ENCODE measurements at places on chromosomes 2 and 18.

- no peak for DNase-seq
These were observed 50.8 kb downstream of the WIPF1 start for GRCh38 chr2:174546519-174547506.

DNA sequence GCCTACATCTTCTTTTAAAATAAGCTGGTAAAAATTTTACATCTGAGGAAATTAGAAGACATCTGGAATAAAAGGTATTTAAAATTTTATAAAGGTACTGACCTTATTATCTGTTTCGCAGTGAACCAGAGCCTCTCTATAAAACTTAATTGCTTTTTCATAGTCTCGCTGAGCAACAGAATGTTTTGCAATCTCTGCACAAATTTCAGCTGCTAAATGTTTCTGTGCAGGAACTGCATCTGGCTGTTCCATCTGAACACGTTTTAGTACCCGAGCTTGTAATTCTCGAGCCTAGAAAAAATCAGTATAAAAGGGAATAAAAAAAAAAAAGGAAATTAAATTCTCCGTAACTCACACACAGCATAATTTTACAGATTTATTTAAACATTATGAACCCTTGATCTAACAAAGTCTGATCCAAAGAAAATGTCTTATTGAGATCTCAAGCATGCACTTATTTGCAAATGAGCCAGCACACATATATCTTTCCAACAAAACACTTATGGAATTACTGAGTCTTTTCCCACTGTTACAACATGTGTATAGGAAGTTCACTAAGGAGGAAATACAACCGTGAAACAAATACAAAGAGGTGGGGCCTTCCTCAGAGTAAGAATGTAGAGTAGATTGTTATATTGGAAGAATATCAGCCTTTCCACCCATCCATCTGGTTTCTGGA lies 51.8 kb downstream of the TTC21B start:
- DNase-seq, result no peak

GRCh38 chr2:26852405-26853306 lies 4.7 kb downstream of the DPYSL5 start:
- no peak for DNase-seq

DNA sequence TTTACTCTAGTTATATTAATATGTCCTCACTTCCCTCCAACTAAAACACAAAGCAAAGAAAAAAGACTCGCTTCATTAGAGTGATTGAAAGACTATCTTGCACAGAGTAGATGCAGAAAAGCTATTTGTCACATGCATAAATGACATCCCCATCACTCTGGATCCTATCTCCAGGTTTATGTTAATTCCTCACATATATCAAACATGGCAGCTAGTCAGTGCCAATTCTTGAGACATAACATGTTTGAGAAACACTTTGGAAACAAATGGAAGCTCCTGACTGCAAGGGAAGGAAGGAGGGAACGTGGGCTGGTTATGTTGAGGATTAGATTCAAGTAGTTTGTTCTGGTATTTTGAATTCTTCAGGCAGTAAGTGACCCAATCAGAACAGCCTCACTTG lies 89.8 kb upstream of the BCL2L11 start:
- DNase-seq, result no peak

DNA sequence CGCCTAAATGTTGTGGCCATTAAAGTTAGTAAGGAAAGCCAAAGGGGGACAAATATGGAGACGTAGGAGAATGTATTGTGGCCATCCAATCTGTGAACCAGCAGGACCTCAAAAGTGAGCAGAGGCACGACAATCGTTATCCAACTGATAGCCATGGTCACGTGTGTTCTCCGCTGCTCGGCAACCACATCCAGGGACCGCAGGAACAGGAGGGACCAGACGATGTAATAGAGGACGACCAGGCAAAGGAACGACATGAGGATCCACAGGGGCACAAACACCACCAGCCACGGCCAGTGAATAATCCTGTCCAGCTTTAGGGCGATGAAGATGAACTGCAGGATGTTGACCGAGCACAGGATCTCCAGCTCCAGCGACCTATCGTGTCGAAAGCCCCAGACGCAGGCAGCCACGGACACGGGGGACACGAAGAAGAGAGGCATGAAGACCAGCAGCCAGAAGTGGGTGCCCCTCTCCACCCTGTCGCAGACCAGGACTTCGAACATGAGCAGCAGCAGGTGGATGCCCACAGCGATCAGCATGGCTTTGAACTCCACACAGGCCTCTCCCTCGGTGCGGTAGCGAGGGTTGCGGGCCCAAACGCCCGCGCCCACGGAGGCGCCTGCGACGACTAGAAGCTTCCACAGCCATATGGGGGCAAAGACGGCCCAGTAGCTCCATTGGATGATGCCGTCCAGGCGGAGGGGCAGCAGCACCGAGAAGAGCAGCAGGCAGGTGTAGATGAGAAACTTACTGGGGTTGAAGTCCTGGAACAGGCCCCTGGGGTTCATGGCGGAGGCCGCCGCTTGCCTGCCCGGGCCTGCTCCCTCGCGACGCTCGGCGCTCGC lies 790 bp downstream of the TMEM185B start:
- no peak for DNase-seq

- DNase-seq, result no peak
These were observed 785 bp downstream of the CLASP1 start for GRCh38 chr2:121648206-121649148.

DNA sequence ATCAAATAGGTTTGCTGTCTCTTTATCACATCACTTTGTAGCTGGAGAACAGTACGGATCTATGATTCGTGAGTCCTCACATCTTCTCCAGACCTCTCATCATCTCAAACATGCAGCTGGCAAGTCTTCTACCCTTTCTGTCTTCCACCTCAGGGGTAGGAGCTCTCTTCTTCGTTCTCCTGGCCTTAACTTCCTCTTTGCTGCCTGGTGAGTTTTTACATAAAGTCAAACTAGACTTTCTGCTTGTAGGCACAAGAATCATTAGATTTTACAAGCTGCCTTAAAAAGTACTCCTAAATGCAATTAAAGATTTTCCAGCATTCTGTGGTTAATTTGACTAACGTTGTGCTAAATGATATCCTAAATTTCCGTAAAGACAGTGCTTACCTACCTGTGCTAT lies 43.7 kb upstream of the TANK start:
- DNase-seq, result no peak

DNA sequence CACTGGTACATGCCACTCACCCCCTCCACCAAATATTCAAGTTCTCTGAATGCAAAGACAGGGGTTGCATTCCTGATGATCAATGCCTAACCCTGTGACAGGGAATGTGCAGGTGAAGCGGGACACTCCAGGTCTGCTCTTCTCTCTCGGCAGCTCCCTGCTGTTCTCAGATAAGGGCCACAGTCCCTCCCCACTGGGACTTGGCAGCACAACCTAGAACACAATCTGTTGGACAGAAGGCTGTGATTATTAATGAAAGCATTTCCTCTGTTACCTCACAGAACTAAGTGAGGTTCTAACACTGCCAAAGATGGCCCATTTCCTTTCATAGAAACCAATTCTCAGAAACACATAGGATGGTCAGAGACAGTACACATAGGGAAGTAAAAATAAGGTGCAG lies 42.7 kb downstream of the VSNL1 start:
- no peak for DNase-seq
